ENCODE measurements at places on chromosomes 11 and 22. TPM values are rescaled to one million over a fixed set of nuclear protein-coding genes. Genes with fewer than 3 reads are reported as not detected.

DNA sequence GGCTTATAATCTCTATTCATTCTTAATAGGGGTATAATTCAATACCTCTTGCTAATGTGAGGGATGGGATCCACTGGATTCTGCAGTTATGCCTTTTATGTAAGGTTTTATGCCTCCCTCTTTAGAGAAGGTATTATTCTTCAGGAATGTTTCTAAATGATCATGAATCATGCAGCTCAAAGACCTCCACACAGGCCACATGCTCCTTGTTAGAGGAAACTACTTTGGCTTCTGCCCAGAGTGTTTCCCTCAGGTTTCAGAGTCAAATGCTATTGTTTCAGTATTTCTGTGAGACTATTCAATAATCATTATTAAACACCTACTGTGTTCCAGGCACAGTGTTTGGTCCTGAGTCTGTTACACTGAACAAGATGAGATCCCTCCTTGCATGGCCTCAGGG lies 115.9 kb downstream of the RAB38 start:
- peak; percentile 27 for DNase-seq

DNA sequence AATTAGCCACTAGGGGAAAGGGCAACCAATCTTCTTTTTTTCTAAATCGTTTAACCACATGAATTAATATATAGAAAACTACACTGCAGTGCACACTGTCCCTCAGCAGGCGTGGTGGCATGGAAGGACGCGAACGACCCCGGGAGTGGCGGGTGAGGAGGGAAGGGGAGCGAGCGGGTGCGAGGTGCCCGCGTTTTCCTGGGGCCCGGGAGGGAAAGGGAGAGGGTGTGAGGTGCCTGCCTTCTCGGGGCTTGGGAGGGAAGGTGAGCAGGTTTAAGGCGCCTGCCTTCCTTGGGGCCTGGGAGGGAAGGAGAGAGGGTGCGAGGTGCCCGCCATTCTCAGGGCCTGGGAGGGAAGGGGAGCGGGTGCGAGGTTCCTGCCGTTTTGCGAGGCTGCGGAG lies 765 bp downstream of the GAB4 start:
- DNase-seq, result no peak

- no peak for DNase-seq
Measured at GRCh38 chr11:36092314-36093030, 148.6 kb downstream of the LDLRAD3 start.

DNA sequence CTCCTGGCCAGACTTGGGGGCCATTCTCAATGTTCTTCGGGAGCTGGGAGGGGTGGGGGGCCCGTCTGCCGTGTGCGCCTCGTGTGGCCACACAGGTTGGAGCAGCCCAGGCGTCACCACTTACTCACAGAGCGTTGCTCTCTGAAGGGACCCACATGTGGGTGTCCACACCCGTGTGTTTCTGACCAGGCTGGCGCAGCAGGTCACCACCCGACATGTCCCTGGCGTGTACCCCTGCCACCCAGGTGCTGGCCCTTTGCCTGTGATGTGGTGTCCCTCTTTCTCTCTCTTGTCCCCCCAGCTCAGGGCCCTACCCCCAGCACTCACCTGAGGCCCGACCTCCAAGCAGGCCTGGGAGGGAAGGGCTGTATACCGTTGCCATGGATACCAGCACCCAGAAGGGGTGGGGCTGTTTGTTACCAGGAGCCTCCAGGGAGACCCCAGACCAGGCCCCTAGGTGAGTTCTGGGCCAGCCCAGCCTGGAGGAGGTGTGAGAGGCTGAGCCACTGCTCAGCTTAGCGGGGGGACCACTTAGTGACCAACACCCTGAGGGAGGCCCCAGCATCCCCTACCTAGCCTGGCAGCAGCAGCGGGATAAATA lies 1.4 kb downstream of the LMNTD2 start:
- no peak for DNase-seq

GRCh38 chr11:100964435-100964834 lies 165.2 kb downstream of the PGR start:
- DNase-seq, result no peak

- no peak for DNase-seq
Measured at GRCh38 chr11:99814738-99815137, 794.0 kb downstream of the CNTN5 start.

GRCh38 chr11:115707180-115707905 lies 203.1 kb upstream of the CADM1 start:
- no peak for DNase-seq

GRCh38 chr11:75205564-75206020 lies 35.0 kb upstream of the TPBGL start:
- DNase-seq, result no peak

DNA sequence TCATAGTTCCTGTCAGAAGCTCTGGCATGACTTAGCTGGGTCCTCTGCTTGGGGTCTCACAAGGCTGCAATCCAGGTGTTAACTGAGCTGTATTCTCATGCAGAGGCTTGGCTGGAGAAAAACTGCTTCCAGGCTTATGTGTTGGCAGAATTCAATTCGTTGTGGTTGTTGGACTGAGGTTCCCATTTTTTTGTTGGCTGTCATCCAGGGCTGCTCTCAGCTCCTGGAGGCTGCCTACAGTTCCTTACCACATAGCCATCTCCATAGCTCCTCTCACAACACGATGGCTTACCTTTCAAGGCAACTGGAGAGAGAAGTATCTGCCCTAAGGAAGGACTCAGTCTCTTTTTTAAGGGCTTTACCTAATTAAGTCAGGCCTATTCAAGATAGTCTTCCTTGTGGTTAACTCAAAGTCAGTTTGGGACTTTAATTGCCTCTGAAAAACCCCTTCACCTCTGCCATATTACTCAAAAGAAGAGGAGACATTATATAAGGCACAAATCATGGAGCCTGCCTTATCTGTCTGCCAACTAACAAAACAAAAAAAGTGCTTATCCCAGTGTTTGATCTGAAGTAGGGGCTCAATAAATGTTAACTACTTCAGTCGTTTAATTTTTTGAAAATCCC lies 35.2 kb downstream of the OR2AG2 start:
- DNase-seq, result peak; percentile 21

GRCh38 chr11:99080154-99080553 lies 59.4 kb downstream of the CNTN5 start:
- DNase-seq, result no peak

- DNase-seq, result no peak
Measured at GRCh38 chr11:115298300-115299012, 205.8 kb downstream of the CADM1 start.

Gene GGTLC2
- total RNA-seq, result not detected

Gene SLN
- 0.17 TPM for total RNA-seq

Gene DNAJB7
- not detected for total RNA-seq

Data from HT1080 (cell line).